ENCODE measurements at places on chromosomes 12 and 14.

DNA sequence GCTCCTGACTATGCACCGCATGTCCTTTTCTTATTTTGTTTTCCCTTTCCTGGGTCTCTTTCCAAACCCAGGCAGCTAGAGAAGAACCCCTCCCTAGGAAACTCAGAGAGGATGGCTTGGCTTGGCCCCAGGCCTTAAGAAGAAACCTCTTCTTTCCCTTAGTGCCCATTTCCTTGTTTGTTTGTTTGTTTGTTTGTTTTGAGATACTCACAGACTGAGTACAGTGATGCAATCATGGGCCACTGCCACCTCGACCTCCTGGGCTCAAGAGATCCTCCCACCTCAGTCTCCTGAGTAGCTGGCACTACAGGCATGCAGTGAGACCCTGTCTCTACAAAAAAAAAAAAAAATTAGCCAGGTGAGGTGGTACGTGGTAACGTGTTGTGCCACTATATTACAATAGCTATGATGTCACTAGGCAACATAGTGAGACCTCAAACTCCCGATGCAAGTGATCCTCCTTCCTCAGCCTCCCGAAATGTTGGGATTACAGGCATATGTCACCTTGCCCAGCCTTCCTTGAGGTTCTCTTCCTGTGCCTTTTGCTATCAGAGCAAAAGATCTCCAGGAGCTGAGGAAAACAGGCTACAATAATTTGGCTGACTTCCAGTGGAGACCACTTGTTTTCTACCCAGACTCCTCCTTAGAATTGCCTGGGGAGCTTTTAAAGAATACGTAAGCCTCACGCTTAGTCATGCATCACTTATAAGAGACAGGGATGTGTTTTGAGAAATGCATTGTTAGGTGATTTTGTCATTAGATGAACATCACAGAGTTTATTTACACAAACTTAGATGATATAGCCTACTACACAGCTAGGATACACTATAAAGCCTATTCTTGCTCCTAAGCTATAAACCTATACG, 34.5 kb upstream of the LGALS3 start:
- peak; percentile 34 for DNase-seq

DNA sequence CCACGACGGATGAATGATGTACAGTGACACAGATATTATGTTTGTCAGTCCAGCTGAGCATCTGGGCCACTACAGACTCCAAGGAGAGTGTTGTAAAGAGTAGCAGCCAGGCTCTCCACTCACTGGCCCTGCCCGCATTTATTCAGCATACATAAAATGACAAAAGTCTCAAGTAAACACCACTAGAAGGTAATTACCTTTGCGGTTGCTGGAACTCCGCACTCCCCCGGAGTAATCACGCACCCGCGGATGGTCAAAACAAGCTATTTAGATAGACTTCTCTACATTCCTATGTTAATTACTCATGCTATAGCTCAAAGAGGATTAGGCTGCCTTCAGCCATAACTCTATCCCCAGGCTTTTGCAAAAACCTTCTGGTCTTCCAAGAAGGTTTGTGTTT, 18.8 kb upstream of the STRAP start:
- no peak for DNase-seq

DNA sequence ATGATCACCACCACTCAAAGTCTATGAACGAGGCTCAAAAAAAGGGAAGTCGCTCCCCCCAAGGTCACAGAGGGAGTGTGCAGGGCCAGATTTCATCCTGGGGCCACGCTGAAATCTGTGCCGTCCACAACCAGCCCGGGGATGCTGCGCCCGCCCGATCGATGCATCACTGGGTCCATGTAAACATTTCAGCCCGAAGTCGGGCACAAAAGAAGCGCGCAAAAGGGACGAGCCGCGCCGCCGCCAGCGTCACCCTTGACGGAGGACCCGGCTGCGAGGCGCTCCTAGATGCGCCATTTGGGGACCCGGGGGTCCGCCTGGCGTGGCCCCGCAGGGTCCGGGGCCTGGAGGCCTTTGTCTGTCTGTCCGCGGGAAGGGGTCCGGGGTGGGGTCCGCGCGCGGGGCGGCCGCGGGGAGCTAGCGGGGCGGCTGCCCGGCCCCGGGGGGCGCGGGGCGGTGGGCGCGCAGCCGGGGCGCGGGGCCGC, 503 bp downstream of the FBXO21 start:
- DNase-seq: peak; percentile 37

- DNase-seq: no peak
Observed at GRCh38 chr14:71488703-71489191, 443.5 kb upstream of the RGS6 start.

DNA sequence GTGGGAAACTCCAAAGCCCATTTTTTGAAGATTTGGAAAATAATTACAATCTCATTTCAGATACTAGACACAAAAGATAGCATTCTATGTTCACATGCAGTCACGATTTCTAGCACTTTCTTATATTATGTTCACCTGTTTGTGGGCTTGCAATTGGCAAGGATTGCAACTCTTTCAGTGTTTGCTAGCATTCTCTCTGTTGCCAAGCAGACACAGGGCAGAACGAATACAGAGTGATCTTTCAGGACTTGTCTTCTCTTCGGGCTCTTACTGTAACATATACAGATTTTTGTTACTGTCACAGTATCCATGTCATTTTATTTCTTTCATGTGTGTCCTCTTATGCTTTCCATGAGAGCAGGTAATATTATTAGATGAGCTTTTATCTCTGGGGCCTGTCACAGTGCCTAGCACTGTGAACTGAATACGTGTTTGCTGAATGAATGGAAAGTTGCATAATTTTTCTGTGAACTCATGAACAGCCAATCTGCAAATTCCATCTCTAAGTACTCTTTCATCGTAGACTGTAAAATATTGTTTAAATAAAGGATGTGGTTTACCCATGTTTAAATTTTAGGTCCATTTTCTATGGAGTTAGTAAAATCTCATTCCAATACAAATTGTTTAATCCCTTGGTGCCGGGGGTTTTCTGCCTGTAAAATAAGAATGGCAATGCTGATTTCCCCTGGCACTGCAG, 105.1 kb downstream of the BMP4 start:
- DNase-seq: no peak

- peak; percentile 16 for DNase-seq
Observed at GRCh38 chr14:20684662-20685456, 499 bp downstream of the RNASE4 start.

All from SK-N-DZ (cell line).